Ureter (tissue), 1 donor: ENCODE measurements at places on chromosomes 16 and 17. TPM values are rescaled to one million over a fixed set of nuclear protein-coding genes. Genes with fewer than 3 reads are reported as not detected.

DNA sequence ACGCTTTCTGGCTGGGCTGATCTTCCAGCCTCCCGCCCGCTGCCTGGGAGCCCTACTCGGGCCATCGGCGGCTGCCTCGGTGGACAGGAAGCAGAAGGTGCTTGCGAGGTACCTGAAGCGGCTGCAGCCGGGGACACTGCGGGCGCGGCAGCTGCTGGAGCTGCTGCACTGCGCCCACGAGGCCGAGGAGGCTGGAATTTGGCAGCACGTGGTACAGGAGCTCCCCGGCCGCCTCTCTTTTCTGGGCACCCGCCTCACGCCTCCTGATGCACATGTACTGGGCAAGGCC, 30.7 kb downstream of the CIITA start:
- DNase-seq, result no peak

DNA sequence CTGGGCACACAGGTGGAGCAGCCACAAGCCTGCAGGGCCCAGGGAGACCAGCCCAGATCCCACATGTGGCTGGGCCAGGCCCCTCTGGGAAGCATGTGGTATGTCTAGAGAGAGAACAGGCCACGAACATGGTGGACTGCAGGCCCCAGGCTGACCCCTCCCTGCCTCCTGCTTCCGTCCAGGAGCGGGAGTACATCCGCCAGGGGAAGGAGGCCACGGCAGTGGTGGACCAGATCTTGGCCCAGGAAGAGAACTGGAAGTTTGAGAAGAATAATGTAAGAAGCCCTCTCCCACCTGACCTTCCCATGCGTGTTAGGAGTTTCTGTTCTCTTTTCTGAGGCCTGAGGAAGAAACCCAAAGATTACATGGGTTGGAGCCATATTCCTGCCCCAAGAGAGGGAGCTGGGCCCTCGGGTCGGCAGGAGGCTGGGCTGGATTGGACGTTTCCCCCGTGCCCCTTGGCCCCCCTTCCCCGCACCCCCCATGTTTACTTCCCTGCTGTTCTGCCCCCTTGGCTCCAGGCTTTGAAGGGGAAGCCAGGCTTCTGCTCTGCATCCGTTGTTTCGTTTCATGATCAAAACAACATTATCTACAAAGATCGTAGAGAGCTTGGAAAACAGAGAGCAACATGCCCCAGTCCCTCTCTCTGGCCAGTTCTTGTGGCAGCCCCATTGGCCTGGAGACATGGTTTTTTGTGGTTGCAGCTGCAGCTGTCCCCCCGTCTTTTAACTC, 5.7 kb upstream of the TCAP start:
- DNase-seq, result no peak

DNA sequence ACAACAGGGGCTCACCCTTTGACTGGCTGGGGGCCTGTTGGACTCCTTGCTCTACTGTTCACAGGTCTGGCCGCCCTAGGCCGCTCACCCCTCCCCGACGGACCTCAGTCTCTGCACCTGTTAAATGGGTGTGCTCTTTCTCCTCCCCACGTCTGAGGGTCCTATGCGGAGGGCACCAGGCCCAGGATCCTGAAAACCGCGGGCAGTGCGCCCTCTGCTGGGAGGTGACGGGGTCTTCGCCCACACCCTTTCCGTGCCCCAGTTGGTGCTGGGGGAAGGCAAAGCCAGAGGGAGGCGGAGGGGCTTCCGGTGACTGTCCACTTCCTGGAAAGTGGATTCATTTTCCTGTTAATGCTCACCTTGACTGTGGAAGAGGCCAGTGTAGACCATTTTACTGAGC, 1010.9 kb downstream of the KCNJ18 start:
- no peak for DNase-seq

GRCh38 chr17:28443901-28444638, 29.4 kb upstream of the SLC13A2 start:
- DNase-seq, result no peak

GRCh38 chr16:80377096-80377956, 163.5 kb upstream of the DYNLRB2 start:
- DNase-seq, result no peak

- no peak for DNase-seq
These were observed 18.7 kb upstream of the MEIOB start for GRCh38 chr16:1890708-1891050.

DNA sequence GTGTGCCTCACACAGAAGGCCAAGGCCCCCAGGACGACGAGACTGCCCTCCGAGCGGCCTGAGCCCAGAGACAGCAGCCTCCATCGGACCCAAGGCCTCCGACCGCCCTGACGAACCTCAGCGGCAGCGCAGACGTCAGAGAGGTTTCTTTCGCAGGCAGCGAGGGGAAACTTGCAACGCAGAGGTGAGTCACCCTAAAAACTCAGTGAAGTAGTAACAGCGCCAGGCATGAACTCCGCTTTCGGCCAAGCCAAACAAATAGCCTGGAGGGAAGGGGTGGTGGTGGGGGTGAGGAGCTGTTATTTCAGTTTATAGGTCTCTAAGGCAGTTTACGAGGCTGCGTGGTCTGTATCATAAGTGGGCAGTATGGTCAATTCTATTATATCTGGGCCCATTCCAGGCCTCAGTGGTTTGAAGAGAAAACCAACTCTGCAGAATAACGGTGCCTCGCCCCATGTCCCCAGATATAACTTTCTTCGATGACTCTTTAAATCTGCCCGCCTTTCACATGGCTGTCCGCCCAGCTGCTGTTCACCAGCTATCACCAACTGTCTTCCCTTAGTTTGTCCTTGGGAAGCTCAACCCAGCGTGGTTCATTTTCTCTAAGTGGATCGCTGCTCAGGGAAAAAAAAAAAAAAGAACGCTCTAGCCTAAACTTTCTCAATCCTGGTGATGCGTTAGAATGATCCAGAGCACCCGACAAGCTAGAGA, 43.5 kb upstream of the FOXF1 start:
- DNase-seq, result peak; percentile 74

DNA sequence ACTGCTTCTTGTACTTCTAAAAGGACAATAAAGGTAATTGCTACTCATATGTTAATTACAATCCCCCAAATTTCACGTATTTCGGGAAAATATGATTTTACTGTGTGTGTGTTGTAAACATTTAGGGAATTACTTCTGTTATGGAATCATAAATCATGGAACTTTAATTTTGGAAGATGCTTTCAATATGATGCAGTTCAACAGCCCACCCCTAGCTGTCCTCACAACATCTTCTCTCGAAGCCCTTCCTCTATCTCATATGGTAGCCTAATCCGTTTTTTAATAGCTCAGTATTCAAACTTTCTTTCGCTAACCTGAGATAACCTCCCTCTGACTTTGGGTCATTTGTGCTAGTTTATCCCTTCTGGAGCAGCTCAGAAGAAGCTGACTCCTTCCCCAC, 78.4 kb downstream of the ANKFN1 start:
- DNase-seq, result no peak

- DNase-seq, result no peak
These were observed 5.1 kb downstream of the KRT222 start for GRCh38 chr17:40659911-40660310.

- no peak for DNase-seq
These were observed 20.3 kb downstream of the TRARG1 start for GRCh38 chr17:1299552-1300370.

DNA sequence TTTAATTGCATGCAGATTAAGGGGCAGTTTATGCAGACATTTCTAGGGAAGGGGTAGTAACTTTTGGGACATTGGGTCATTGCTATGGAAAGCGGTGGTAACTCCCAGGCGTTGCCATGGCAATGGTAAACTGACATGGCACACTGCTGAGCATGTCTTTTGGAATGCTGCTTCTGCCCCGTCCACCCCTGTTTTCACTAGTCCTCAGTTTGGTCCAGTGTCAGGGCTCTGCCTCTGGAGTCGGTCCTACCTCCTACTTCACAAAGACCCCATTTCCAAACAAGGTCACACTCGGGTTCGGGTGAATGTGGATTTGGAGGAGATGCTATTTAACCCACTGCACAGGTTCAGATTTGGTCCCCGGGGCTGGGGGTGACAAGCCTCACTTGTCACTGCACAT, 2.9 kb downstream of the IL34 start:
- no peak for DNase-seq

GRCh38 chr16:85724126-85724879, 26.6 kb downstream of the C16orf74 start:
- no peak for DNase-seq

GRCh38 chr16:57318240-57318970, 33.9 kb upstream of the PLLP start:
- no peak for DNase-seq

DNA sequence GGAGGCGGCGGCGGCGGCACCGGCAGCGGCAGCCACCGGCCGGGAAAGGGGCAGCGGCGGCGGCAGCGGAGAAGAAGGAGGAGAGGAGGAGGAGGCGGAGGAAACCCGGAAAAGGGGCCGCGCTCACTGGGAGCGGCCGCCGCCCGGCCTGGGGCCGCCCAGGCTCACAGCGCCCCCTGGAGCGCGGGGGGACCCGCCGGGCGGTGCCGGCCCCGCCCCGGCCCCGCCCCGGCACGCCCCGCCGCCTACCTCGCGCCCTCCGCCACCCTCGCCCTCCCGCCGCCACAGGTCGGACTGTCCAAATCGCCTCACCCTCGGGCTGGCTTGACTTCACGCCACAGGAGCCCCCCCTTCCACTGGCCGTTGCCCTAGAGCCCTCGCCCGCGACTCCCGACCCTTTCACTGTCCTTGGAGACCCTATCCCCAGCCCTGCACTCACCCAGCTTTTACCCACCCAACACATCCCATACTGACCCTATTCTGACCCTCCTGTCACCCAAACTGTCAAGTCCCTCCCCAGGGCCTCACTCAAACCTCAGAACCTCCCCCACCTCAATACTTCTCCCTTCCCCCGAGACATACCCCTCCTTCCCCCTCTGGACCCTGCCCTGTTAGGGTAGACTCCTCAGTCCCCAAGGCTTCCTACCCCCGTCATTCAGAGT, at the start of gene CSNK2A2:
Gene CSNK2A2, minus strand, starts transcription at position 85 of the 662 bp plus-strand sequence. CDS start 370 bp downstream, outside the sequence.
- peak; percentile 65 for DNase-seq

GRCh38 chr16:21664801-21665492, 1.2 kb downstream of the OTOA start:
- DNase-seq, result no peak

GRCh38 chr17:77372444-77373298, 231.9 kb downstream of the SEC14L1 start:
- DNase-seq, result peak; percentile 86

- DNase-seq, result no peak
These were observed 9.3 kb upstream of the METRNL start for GRCh38 chr17:83069931-83070742.

DNA sequence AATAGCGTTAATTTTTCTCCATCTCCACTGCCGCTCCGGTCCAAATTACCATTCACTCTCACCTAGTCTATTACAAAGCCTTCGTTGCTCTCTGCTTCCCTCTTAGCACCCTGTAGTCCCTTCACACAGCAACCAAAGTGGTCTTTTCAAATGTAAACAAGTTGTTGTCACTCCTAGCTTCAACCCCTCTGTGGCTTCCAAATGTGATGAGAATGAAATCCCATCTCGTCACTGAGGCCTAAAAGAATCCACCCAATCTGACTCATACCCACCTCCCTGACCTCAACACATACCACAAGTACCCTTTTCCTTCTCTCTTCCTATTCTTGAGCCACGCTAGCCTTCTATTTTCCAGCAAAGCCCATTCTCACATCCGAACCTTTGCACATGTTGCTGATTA, 2.2 kb upstream of the PELP1 start:
- no peak for DNase-seq

DNA sequence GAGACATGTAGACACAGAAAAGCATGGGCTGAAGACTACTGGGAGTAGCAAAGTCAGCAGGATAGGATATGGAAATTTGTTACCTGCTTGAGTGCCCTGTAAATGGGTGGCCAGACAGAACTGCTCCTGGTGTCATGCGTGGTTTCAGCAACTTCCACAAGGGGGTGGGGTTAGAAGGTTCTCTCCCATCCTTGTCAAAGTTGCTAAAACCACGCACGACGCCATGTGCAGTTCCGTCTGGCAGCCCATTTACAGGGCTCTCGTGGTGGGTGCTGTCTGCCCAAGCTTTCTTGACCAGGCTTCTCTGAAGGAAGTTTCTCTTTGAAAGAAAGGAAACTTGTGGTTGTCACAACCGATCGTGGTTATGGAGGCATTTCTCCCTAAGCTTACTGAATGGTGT, 6.9 kb upstream of the DBNDD1 start:
- DNase-seq, result no peak

DNA sequence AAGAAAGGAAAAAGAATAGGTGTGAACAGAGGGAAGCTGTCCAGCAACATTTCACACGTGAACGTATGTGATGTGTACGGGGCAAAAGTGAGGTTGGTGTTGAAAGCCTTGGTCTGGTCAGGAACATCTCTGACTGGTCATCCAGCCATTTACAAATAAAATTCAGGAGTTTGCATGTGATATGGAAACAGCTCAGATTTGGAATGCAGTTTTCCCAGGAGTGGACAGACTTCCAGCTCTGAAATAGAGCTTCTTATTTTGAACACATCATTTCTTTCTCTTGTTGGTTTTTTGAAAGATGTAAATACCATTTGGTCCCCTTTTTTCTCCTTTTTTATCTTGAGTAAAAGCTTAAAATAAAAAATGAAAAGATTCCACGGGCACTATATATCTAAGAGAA, 566.2 kb upstream of the ZFHX3 start:
- DNase-seq, result no peak

GRCh38 chr17:55748841-55749240, 2.0 kb upstream of the PCTP start:
- no peak for DNase-seq

GRCh38 chr16:23132775-23133463, 16.3 kb downstream of the USP31 start:
- no peak for DNase-seq

Gene SOST
- total RNA-seq, result not detected

Gene CDYL2
- 34.3 TPM for total RNA-seq

Gene EIF5A
- 425 TPM for total RNA-seq

Gene LRRC36
- not detected for total RNA-seq

Gene KCNH4
- 0.99 TPM for total RNA-seq

Gene SNF8
- total RNA-seq, result 76.0 TPM

Gene SGCA
- 16.9 TPM for total RNA-seq

Gene CLEC19A
- total RNA-seq, result not detected

Gene SLC35G6
- total RNA-seq, result not detected

Gene TRPV2
- 13.6 TPM for total RNA-seq

Gene HIRIP3
- 11.2 TPM for total RNA-seq
